ENCODE measurements at places on chromosomes 11 and 22.

DNA sequence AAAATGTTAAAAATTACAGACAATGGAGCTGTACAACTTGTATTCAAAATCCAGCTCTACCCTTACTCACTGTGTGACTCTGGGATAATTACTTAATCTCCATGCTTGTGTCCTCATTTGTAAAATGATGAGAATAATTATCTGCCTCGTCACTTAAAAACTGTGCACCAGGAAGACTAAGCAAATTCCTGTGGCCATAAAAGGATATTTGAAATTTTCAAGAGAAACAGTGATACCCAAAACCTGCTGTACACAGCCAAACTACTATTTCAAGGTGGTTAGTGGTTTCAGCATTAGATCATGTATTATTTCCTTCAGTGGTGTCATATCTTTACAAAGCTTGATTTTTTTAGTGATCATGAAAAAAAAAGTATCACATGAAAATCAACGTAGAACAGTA lies 136.9 kb downstream of the METTL15 start:
- no peak for DNase-seq

- DNase-seq = peak; percentile 4
These were observed 9.1 kb downstream of the WT1 start for GRCh38 chr11:32426192-32426591.

GRCh38 chr11:100247704-100248103 lies 439.4 kb upstream of the ARHGAP42 start:
- DNase-seq = no peak

- no peak for DNase-seq
These were observed 131.3 kb downstream of the KCNC1 start for GRCh38 chr11:17865765-17866428.

GRCh38 chr11:21564095-21564494 lies 628.8 kb upstream of the ANO5 start:
- DNase-seq = no peak

GRCh38 chr11:68532727-68533369 lies 72.3 kb downstream of the PPP6R3 start:
- DNase-seq = no peak

DNA sequence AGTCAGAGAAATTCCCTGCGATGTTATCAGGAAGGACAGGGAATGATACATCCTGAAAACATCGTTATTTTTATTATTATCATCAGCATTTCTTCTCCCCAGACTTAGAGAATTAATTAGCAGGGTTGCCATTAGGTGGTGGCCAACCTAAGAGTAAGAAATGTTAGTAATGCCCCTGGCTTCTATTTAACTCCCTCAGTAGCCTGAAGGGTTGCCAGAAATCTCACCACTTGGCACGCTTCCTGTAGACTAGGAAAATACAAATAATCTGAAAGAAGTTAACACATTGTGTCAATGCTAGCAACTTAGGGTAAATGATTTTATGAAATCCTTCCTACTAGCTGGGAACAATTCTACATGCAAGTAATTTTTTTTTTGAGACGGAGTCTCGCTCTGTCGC lies 45.5 kb downstream of the ENDOD1 start:
- DNase-seq = no peak

DNA sequence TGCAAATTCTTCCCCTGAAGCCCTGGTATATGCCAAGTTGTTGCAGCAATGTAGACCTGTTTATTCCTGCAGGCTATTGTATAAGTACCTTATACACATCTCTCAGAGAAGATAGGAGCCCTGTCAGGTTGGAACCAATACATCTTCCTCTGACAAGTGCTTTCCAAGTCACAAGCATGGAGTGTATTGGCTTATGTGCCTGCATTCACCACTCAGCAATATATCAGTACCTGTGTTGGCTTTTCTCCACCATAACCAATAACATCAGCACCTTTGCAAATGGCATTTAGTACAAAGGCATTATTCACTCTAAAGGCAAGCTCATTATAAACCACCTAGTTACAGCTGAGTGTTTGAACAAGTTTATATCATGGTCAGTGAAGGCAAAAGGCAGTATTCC lies 611.7 kb upstream of the CNTN5 start:
- no peak for DNase-seq

DNA sequence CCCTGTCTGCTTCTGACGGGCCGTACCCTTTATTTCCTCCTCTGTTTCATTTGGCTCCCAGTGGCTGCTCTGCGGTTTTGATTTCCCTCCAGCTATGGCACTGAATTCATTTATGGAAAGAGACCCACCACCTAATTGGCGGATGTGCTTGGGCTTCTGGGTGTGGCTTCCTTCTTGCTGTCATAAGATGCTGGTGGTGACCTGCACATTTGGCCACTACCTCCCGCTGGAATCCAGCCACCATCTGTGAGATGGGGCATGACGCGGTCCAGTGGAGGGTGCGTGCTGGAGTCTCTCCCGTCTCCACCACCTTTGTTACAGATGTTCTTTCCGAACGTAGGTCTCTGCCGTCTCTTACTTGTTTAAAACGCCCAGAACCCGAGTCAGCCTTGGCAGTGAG lies 47.7 kb upstream of the FADD start:
- DNase-seq = no peak

- DNase-seq = peak; percentile 98
These were observed 173.5 kb downstream of the TRIM29 start for GRCh38 chr11:119964136-119965025.

DNA sequence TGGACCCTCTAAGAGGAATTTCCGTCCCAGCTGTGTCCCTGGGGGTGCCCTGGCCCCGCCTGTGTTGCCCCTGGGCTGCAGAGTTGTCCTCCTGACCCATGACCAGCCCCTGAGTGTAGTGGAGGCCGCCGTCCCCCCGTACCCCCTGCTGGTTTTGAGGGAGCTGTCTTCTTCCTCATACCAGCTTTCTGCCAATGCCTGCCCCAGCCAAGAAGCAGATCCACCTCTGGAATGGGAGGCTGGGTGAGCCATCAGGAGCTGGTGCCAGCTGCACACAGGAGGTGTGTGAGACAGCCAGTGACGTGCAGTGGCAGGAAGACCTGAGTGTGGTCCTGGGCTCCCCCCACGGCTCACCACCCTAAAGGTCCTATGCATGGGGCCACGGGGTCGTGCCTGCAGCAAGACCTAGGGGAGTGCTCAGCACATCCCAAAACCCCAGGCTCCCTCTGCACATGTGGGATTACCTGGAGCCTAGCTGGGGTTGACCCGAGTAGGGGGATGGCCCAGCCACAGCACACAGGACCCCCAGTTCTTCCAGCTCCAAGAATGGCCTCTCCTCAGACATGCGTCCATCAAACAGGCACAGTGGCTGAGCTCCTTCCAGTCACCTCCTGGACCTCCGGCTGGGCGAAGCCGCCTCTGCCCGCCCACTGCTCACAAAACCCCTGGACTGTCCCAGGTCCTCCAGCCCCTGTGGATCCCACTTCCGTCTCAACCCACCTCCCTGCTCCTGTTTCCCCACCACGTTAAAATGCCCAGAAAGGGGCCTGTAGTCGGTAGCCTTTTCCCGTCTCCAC lies 647.6 kb downstream of the BRD1 start:
- DNase-seq = no peak

GRCh38 chr11:71504531-71504930 lies 22.5 kb upstream of the KRTAP5-7 start:
- DNase-seq = peak; percentile 53

DNA sequence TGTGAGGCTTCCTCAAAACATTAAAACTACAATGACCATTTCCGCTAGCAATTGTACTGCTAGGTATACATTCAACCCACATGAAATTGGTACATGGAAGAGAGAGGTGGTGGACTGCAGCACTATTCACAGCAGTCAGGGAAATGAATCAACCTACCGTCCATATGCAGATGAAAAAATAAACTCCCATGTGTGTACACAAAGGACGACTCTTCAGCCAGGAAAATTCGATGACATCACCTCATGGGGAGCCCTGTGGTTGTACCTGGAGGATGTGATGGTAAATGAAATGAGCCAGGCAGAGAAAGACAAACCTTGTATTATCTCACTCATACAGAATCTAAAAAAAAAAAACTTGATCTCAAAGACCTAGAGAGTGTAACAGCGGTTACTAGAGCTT lies 23.3 kb downstream of the RFPL3 start:
- no peak for DNase-seq

DNA sequence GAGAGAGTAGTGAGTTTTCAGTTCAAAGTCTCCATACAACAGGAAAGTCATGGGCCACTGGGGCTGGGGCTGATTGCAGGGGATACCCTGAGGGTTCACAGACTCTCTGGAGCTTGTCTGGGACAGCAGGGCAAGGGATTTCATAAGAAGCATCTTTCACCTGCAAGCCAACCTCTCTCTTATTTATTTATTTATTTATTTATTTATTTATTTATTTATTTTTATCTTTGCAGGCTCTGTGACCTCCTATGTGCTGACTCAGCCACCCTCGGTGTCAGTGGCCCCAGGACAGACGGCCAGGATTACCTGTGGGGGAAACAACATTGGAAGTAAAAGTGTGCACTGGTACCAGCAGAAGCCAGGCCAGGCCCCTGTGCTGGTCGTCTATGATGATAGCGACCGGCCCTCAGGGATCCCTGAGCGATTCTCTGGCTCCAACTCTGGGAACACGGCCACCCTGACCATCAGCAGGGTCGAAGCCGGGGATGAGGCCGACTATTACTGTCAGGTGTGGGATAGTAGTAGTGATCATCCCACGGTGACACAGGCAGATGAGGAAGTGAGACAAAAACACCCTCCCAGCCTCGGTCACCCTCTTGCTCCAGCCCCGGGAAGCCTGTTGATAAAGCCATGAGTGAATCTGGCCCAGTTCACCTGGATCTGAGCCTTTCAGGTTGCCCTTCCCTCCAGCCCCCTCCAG lies 68.4 kb downstream of the GGTLC2 start:
- no peak for DNase-seq

DNA sequence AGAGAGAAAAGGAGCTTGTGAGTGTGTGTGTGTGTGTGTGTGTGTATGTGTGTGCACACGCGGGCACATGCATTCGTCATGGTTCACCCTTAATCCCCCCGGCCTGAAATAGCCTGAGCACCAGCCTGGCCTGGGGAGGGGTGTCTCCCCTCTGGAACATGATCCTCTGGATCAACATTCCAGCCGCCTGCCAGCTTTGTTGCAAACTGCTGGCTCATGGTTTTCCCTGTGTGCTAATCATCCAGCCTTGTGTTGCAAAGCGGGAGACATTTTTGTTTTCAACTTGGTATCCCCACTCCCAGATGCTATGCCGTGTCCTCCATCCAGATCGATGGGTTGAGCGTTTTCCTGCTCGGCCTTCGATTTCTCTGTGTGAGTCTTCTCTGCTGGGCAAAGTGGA lies 94.3 kb downstream of the FEZ1 start:
- DNase-seq = peak; percentile 81

GRCh38 chr11:11229647-11230046 lies 123.4 kb downstream of the CSNK2A3 start:
- no peak for DNase-seq

DNA sequence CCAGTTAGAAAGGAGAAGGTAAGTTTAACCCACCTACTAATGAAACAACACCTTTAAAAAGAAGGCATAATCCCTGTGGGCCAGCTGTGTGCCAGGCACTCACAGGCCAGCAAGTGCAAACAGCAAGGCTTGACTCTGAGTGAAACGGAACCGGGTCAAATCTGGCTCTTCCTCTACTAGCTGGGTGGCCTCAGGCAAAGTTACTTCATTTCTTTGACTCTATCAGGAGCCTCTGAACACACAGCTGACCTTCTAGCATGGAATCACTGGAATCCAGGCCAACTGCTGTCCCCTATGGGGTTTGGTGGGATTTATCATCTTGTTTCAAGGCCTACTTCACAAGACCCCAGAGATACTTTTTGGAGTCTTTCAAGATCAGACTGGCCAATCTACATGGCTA lies 3.3 kb downstream of the RAB38 start:
- DNase-seq = peak; percentile 39

- no peak for DNase-seq
These were observed 34.1 kb downstream of the OTOG start for GRCh38 chr11:17581036-17581731.

GRCh38 chr11:13924801-13925327 lies 37.7 kb upstream of the SPON1 start:
- DNase-seq = no peak

- DNase-seq = no peak
These were observed 219.9 kb downstream of the BRD1 start for GRCh38 chr22:49607821-49608220.

DNA sequence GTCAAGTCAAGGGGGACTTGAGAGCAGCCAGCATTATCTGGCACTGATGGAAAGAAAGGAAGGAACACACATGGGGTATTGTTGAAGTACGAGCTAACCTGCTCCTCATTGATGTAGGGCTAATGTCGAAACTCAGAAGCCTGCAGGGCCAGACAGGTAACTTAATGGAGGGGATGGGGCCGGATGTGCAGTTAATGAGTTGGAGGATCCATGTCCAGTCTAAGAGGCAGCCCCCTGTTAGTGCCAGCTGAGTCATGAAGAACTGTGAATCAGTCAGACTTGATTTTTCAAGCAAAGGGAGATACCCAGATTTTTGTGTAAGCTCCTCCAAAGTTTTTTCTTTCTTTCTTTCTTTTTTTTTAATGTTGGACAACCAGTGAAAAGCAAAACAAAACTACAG lies 65.6 kb downstream of the CECR2 start:
- peak; percentile 33 for DNase-seq

DNA sequence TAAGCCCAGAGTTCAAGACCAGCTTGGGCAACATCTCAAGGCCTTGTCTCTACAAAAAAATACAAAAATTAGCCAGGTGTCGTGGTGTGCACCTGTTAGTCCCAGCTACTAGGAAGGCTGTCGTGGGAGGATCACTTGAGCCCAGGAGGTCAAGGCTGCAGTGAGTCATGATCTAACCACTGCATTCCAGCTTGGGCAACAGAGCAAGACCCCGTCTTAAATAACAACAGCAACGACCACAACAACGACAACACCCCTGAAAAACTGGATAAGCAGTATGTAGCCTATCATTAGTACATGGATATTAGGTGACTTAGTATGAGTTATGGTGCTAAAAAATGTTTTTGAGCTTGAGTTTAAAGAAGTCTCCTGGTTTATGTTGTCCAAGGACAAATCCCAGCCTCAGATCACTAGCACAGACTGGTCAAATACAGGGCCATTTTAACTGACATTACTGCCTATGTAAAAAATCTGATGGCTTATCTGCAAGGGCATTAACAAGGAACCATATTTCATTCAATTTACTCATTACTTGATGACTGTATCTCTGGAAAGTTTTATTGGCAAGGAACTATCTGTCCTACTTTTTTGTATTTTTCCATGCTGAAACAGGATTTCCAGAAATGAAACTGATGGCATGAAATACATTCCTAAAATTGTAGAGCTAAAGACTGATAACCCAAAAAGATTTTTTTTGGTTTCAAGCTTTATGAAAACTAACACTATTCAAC lies 23.4 kb downstream of the C2CD3 start:
- no peak for DNase-seq

DNA sequence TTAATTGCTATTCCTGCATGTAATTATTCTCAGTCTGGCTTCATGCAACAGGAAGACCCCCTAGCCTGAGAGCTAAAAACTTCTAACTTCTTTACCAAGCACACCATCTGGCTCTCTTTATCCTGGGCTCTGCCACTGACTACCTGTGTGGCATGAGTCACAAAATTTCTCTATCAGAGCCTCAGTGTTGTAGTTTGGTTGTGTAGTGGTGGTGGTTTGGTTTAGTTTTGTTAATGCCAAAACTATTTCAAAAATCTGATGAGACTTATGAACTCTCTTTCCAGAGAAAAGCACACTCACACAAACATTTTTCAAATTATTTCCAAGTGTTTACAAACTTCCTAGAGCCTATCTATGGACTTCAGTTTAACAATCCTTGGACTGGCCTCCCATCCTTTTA lies 7.5 kb upstream of the IL17RA start:
- no peak for DNase-seq
